ENCODE measurements at places on chromosomes 16 and 17.

DNA sequence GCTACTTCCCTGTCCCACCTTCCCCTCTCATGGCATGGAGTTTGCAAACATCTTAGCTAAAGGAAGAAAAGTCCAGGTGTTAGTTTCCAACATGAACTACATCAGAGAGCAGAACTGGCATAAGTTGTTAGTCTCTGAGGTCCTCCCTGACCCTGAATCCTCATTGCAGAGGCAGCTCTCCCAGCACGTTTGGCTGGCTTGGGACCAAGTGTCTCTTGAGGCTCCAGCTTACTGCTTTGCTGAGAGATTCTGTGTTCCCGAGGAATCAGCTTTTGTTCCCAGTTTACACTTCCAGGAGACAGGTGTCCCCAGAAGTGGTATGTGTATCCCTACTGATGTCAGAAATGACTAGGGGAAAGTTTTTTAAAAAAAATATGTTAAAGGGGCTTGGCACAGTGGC is 14.7 kb downstream of the DNAH9 start:
- no peak for DNase-seq

- DNase-seq, result no peak
Measured at GRCh38 chr16:50151756-50152155, 1.4 kb upstream of the TENT4B start.

GRCh38 chr17:64223283-64223682 is 39.8 kb downstream of the TEX2 start:
- no peak for DNase-seq

- no peak for DNase-seq
Measured at GRCh38 chr17:63688396-63689020, 11.4 kb downstream of the LIMD2 start.

GRCh38 chr17:69117855-69118784 is 23.6 kb downstream of the ABCA6 start:
- DNase-seq, result no peak

DNA sequence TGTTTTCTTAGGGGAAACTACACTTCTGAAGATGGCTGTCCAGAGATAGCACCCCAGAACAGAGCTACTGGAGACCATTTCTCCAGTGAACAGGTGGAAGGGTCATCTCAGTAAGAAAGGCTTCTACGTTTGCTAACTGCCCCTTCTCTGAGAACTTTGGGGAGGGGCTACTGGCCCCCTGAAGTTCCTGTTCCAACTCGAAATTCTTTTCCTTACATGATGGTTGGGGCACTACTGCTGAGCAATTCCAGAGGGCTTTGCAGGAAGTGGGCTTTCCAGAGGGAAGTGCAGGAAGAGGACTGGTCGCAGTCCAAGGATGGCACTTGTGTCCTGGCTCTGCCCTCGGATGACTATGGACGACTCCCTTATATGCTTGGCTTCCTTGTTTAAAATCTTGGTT is 31.2 kb downstream of the TOM1L2 start:
- no peak for DNase-seq

GRCh38 chr17:29613352-29613837 is 9.3 kb downstream of the CORO6 start:
- peak; percentile 87 for DNase-seq

DNA sequence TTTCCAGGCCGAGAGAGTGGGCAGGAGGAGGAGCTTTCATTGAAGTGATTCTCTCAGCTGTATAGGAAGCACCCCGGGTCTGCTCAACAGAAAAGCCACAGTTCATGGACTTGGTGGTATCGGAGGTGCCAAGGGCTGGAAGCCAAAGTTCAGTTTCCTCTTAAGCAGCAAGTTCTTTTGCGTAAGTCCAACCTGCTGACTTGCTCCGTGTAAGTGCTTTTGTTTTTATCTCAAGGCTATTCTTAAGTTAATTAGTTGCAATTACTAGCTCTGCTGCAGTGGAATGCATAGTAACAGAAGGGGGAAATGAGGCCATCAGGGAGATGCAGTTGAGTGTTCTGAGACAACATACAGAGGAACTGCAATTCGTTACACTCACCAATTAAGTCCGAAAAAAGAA is 44.6 kb downstream of the SMIM36 start:
- no peak for DNase-seq

GRCh38 chr17:27878776-27879562 is 14.2 kb downstream of the LYRM9 start:
- DNase-seq, result no peak

GRCh38 chr17:2094891-2095535 is 40.1 kb downstream of the HIC1 start:
- no peak for DNase-seq

GRCh38 chr17:42291129-42291528 is 2.8 kb downstream of the STAT5A start:
- no peak for DNase-seq

DNA sequence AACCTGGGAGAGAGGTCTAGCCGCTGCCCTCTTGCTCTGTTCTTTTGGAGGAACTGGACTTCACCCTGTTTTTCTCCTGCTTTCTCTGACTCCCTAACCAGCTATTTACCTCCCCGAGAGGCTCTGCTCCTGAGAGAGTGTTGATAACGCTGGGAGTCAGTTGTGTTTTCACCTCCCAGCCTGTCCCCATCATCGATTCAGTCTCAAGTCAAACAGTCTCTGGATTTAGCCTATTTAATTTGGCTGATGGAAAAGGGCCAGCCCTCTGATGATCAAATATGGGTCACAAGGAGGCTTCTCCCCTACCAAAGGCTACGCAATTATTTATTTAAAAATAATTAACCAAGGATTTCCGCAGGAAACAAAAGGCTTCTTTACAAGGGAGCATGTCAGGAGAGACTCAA is 31.8 kb downstream of the HNF1B start:
- DNase-seq, result no peak

DNA sequence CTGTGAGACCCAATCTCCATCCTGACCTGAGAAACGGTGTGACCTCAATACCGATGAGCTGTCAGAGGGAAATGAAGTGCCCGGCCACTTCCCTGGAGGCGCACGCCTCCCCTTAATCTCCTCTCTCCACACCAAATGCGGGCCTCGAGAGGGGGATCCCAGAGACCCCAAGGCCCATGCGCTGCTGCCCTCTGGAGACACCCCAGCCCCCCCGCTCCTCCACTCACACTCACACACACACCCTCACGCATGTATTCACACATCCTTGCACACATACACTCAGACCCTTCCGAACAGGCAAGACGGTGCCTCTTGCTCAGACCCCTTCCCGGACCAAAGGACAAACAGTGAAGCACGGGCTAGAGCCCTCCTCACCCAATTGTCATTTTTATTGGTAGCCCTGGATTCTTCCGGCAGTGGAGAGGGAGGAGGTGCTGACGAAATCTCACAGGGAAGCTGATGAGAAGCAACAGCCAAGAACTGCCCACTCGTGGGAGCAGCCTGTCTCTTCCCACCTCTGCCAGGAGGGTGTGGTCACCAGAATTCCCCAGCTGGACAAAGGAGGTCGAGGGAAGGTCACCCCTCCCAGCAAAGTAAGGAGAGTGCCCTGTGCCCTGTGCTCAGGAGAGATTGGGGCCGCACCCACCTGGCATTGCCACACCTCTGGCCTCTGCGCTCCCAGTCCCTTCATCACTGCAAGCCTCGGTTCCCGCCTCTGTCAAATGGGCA is 136.0 kb upstream of the TNRC6C start:
- no peak for DNase-seq

- DNase-seq, result no peak
Measured at GRCh38 chr17:42865638-42866094, 14.7 kb downstream of the AOC3 start.

DNA sequence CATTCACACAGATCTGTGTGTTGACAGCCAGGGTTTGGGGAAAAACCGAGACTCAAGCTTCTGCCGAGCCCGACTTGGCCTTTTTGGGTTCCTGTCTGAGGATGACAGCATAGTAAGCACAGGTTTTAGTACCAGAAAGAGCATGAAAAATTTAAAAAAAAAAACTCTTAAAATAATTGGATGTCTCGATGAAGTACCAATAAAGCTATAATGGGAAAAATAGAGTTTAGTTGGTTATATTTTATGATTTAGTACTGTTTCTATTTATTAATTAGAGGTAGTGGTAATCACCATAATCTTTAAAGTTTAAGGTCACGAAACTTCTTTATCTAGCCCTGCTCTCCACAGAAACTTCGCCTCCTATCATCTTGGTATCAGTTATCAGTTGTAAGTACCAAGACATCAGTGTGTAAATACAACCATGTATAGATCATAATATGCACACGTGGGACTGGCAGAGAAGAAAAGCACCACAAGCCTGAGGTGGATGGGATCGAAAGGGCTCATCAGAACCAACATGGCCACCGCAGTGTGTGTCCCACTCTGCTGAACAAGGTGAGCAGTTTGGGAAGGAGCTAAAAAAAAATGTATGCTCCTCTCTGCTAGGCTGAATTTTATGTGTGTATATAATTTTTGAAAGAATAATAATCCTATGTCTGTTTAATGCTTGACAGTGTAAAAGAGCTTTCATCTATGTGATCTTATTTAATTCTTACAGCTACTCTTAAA is 14.4 kb upstream of the EEF2K start:
- DNase-seq, result no peak

DNA sequence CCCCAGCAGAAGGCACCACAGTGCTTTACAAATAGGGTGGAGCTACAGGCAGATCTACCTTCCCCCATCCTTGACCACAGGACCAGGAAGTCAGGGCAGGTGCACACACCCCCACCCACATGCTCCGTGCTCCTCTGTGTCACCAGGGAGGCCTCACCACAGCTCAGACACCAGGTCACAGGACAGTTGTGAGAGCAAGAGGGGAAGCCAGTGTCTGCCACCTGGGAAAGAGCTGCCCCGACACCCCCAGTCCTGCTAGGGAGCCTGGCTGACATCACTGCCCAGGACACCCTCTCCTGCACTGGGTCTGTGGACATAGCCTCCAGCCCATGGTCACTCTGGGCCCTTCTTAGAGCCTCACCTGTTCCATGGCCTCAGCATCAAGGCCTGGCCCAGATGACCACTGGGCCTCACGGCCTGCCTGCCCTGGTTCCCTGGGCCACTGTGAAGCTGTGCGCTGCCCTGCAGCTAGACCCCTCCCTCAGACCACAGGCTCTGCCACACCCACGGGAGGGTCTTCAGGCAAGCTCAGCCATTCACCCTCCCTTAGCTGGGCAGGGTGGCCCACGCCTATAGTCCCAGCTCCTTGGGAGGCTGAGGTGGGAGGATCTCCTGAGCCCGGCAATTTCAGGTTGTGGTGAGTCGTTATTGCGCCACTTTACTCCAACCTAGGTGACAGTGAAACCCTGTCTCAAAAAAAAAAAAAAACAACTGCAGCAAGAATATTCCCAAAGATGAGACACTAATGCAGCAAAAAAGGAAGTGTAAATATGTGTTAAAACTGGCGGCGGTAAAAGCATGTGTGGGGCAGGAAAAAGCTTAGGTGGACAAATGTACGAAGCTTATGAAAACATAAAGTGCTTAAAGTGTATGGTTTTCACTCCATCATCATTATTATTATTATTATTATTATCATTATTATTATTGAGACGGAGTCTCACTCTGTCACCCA is 14.2 kb downstream of the POLR3K start:
- peak; percentile 22 for DNase-seq

GRCh38 chr17:19787733-19788357 is 39.7 kb upstream of the ALDH3A1 start:
- no peak for DNase-seq

DNA sequence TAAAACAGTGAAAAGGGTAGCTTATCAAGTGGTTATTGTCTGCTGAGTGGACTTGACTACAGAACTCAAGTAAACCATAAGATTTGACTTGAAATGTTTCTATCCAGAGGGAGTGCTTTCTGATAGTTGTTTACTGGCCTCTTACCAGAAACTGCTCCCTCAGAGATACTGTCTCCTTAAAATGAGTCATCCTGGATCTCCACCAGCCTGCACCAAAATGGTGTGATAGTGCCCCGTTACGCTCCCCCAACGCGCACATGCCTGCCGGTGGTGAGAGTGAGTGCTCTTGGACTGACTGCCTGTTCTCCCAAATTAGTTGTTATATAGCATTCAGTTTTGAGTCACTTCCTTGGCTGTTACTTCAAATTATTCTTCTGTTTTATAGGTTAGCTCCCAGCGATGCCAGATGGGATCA is 22.9 kb downstream of the PRCD start:
- DNase-seq, result no peak

DNA sequence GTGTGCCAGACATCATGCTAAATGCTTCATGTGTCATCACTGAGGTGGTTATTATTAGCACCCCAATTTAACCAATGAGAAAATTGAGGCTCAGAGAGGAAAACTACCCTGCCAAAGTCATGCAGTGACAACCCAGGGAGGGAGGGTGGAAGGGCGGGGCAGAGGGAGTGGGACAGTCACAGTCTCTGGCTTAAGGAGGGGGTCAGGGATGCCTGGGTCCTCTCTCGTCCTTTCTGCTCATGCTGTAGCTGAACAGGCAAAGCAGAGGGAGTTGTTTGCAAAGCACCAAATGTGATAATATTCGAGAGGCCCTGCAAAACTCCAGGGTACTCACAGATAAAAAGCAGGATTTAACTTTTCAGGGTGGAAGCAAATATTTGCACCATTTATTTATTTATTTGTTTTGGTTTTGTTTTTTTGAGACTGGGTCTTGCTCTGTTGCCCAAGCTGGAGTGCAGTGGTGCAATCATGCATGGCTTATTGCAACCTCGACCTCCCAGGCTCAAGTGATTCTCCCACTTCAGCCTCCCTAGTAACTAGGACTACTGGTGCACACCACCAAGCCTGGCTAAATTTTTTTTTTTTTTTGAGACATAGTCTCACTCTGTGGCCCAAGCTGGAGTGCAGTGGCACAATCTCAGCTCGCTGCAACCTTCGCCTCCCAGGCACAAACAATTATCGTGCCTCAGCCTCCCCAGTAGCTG is 47.9 kb upstream of the NKD1 start:
- DNase-seq, result no peak

DNA sequence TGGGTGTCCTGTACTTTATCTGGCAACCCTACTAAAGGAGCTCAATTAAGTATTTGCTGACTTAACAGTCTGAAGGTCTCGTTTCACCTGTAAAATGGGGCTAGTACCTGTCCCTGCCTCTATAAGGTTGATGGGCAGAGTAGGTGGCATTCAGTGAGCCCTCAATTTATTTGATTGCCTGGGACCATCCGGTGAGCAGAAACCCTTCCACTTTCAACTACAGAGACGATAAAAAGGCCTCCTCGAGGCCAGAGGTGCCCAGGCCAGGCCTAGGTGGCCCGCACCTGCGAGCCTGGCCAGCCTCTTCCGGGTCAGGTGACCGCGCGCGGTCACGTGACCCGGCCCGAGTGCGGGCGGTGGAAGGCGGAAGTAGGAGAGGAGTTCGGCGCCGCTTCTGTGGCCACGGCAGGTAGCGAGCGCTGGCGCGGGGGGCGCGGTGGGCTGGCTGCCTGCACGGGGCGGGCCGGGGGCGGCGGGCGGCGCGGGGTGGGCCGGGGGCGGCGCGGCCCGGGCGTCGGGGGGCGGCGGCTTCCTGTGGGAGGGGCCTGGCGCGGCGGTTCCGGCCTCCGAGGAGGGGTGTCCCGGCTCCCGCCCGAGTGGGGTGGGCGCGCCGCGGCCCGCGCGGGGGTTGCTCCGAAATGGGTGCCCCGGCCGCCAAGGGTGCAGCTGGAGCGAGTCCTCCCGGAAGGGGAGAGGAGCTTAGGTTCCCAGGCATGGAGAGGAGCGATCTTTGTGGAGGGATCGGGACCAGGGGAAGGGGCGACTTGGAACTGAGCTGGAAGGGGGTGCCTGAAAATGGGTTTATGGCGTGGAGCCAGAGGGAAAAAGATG is at the start of gene WWP2:
Gene WWP2 (plus strand): TSS at position 350 of the 831 bp plus-strand sequence. CDS start 24,679 bp downstream, outside the sequence.
- peak; percentile 70 for DNase-seq

All from activated T-cell treated with anti-CD3 and anti-CD28 coated beads for 4 hours (primary cell).